ENCODE measurements at places on chromosomes 16 and 17.

DNA sequence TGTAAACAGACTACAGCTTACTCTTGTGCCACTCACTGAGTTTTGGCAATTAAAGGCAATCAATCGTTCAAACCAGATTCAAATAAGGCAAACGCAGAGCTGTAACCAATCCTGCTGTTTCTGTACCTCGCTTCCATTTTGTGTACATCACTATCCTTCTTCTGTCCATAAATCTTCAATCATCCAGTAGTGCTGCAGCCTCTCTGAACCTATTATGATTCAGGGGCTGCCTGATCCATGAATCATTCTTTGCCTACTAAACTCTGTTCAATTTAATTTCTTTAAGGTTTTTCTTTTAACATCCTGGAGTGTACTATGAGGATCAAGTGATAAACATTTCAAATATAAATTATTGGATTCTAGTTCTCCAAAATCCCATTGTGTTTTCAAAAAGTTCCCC, 93.9 kb downstream of the CEP112 start:
- no peak for DNase-seq

- no peak for DNase-seq
These were observed 412.3 kb downstream of the MAF start for GRCh38 chr16:79188115-79188738.

- no peak for DNase-seq
These were observed 17.6 kb downstream of the CFAP52 start for GRCh38 chr17:9594065-9594464.

GRCh38 chr16:11585460-11586377, 1.0 kb downstream of the LITAF start:
- DNase-seq = no peak

DNA sequence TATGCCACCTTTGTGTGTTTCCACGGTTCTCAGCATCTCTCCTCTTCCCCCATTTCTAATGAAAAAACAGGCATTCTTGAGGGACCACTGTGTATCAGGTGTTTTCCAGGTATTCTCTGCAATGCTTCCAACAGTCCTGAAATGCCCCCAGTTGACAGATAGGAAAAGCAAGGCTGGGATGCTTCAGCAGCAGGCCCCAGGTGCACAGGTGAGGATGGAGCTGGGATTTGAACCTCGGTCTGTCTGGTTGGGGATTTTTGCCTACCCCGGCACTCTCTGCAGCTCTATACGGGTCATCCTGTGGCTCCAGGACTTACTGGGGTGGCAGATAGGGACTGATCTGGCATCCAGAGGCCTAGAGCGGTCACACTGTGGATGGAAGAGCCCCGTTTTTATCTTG, 180.5 kb upstream of the GSE1 start:
- DNase-seq = no peak

DNA sequence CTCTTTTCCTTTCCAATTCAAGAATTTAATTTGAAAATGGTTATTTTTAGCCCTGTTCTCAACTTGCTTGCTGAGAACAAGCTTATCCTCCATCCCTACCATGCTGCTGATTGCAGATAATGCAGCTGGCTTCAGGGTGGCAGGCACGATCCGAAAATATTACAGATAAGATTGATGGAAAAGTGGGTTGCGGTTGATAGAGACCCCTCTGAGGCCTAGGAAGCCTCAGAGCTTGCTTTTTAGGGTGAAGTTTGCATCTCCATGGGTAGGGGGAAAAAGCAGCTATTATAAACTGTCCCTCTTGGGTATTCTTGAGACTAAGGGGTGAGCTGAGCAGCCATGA, 116.5 kb upstream of the GOT2 start:
- DNase-seq = no peak

- DNase-seq = no peak
These were observed 8.5 kb downstream of the PRSS27 start for GRCh38 chr16:2711370-2712062.

DNA sequence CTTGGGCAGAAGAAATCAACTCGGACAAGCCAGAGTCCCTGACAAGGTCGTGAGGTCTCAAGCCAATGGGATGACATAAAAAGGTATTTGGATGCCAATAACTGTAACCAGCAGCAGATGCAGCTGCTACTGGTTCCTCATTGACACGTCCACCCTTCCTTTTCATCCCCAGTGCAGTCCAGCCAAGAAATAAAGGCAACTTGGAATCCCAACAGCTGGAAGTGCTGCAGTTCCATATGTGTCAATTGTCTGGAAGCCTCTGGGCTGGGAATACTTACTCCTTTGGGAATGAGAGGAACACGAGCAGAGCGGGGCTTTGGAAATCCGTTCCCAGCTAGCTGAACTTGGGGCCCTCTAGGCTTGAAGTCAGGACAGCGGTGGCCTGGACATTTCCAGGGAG, 360.4 kb upstream of the ZFHX3 start:
- DNase-seq = no peak

DNA sequence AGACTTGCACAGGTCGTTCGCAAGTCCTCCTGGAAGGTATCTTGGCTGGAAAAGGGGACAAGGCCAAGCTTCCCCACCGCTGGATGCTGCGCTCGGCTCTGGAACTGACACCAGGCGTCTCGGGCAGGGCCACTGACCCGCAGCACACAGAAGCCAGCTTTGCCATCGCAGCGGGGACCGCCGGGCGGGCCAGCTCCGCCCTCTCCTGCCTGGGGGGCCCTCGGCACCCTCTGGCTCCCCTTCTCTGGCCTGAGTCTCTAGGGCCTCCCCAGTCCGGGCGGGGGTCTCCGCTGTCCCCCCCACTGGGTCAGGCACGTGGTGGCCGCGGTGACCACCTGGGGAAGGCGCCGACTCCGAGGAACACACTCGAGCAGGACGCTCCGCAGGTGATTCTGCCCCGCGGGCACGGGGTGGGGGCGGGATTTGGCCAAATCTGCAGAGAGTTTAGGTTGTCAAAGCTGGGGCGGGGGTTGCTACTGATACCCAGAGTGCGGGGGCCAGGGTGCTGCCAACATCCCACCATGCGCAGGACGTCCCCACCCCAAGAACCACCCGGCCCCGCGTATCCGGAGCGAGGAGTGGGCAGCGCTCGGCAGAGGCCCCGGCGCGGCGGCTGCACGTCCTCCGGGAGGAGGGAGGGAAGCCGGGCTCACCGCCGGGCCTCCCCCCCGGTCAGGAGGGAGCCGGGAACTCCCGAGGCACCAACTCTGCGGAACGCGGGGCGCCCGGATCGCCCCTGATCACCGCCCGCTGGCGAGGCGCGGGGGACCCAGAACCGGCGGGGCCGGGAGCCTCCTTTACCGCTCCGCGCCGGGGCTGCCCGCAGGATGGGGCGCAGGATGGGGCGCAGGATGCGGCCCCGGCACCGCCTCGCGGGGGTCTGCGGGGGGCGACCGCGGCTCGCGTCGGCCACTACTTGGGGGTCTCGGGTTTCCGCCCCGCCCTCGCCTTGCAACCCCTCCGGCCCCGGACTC, 744 bp upstream of the METRNL start:
- no peak for DNase-seq

DNA sequence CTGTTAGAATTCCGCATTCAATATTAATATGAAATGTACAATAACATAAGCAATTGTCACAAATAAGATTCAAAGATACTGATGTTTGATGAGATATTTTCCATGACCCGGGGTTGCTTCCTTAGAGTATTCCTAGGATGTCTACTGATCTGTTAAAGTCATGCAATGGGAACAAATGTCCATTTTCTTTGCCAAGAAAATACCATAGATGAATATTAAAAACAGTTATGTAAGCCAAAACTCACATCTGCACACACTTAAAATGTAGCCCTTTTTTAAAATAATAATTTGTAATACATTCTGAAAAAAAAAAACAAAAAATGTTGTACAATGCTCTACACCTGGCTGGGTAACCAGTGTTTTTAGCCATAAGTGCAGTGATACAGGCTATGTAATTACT, 259.4 kb upstream of the AXIN2 start:
- no peak for DNase-seq

- DNase-seq = no peak
These were observed 8.2 kb downstream of the CD300LF start for GRCh38 chr17:74704544-74704943.

DNA sequence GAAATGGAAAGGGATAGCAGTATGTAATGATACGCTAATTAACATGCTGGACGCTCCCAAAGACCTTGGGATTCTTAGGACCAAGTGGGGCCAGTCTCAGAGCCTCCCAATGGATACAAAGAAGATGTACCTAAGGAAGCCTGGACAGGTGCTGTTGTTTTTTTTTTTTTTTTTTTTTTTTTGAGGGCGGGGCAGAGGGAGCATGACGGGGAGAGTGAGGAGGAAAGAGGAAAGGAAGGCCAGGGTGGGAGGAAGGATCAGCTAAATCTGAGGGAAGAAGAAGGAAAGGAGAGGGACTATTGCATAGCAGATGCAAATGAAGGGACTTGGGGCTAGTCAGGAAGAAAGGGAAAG, 2.5 kb downstream of the VAMP2 start:
- no peak for DNase-seq

DNA sequence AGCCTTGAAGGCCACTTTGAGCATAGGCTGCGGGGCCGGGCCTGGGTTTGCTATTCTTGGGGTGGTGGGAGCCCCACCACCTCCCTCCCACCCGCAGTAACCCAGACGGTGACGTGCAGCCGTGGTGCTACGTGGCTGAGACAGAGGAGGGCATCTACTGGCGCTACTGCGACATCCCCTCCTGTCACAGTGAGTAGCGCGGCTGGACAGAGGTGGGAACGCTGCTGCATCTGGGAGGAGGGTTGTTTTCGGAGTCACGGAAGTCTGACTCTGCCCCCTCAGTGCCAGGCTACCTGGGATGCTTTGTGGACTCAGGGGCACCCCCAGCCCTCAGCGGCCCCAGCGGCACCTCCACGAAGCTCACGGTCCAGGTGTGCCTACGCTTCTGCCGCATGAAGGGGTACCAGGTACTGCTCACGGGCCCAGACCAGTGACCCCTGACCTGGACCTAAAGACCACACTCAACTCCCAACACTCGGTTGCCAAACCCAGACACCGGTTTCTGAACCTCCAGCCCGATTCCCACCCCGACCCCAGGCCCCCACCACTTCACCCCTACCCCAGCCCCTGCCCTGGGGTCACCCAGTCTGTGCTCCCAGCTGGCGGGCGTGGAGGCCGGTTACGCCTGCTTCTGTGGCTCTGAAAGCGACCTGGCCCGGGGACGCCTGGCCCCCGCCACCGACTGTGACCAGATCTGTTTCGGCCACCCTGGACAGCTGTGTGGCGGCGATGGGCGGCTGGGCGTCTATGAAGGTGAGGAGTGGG, 2.1 kb downstream of the KREMEN2 start:
- no peak for DNase-seq

DNA sequence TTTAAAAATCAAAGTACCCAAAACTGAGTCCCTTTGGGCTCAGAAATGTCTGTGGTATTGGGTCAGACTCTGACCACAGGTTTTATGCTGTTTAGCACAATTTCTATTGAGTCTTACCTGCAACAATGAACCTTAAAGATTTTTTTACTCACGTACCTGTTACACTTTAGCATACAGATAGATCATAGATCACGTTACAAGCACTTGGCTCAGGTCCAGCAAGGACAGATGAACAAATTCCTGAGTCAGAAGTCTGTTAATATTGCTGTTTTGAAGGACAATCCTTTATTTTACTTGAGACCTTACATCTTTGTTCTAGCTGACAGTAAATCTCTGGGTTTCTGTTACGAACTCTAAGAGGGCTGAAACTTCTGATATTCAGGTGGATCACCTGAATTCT, 12.8 kb downstream of the SLC7A6OS start:
- no peak for DNase-seq

GRCh38 chr17:78842881-78843565, 2.4 kb upstream of the USP36 start:
- no peak for DNase-seq

- DNase-seq = no peak
These were observed 46.9 kb downstream of the NDEL1 start for GRCh38 chr17:8482546-8482945.

DNA sequence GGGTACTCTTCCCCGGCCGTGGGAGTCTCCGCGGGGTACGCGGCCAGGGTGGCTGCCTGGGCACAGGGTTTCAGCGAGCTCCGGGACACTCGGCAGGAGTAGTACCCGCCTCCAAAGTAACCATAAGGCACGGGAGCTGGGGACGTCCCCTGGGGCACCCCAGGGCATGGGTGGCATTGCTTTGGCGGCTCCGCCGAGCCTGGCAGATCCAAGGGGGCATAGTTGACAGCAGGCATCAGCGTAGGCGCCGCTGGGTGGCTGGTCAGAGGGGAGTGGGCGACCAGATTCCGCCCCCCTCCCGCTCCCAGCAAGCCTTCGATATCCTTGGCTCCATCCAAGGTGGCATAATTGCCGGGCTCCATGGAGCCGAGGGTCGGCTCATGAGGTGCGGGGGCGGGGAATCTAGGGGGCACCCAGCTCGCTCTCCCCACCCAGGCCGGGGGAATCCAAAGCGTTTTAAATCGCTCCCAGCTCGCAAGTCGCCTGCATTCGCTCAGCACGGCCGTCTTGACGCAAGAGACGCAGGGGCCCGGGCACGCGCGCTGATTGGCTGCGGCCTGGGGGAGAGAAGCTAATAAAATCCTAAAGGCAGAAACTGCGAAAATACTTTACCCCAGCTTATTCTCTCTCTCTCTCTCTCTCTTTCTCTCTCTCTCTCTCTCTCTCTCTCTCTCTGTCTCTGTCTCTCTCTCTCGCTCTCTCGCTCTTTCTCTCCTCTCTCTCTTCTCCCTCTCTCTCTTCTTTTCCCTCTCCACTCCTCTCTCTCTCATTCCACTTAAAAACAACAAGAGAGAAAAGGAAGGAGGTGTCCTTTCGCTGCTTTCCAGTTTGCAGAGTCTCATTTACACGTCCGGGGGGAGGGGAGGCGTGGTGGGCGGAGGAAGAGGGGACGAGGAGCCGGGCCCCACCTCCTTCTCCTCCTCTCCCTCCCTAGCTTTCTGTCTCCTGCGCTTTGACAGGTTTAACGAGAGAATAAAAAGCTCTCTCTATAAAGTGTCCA, at the start of gene HOXB13:
HOXB13 (minus strand) TSS at position 519 of the 1,000 bp plus-strand sequence; CDS start at position 362, 157 bp downstream.
- DNase-seq = no peak

GRCh38 chr16:71675380-71675779, 49.1 kb downstream of the PHLPP2 start:
- no peak for DNase-seq

GRCh38 chr16:55981557-55981956, 106.4 kb upstream of the CES5A start:
- DNase-seq = no peak

DNA sequence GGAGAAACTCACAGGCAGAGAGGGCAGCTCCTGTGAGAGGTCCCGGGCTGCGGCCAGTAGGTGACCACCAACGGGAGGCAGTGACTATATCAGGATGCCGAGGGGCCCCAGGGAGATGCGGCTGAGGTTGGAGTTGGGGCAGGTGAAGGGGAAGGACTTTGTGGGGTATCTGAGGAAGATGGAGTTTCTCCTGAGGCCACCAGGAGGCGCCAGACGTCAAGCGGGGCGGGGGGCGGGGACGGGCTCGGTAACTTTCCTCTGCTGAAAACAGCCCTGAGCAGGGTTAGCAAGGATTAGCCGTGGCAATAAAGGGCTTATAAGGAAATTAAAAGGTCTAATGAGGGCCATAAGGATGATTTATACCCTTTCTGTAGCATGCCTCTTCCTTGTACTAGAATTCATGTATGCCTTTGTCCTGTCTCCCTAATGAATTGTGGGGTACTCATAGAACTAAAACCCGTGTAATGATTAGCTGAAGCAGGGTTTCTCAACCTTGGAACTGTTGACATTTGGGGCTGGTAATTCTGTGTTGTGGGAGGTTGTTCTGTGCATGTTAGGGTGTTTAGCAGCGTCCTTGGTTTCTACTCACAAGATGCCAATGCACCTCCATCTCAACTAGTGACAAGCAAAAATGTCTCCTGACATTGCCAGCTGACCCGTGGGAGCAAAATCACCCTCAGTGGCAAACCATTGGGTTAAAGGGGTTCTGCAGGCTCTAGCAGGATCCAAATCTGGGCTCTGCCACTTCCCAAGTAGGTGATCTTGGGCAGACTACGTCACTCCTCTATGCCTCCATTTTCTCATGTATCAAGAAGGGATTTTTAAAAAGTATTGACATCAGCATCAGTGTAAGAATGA, 74.8 kb upstream of the GRIN2A start:
- DNase-seq = no peak
